ENCODE measurements at places on chromosomes 3 and 15. TPM values are rescaled to one million over a fixed set of nuclear protein-coding genes. Genes with fewer than 3 reads are reported as not detected.

SUSD5 gene
- 4.3 TPM for total RNA-seq

BCL2A1 gene
- 0.13 TPM for total RNA-seq

TM4SF4 gene
- not detected for total RNA-seq

CAPN3 gene
- 0.67 TPM for total RNA-seq

Measured in mammary microvascular endothelial cell (primary cell).